ENCODE measurements at places on chromosomes 11 and 22. TPM values are rescaled to one million over a fixed set of nuclear protein-coding genes. Genes with fewer than 3 reads are reported as not detected.
A peak's percentile ranks its signal among the peaks of the same experiment; 100 is the strongest.

DNA sequence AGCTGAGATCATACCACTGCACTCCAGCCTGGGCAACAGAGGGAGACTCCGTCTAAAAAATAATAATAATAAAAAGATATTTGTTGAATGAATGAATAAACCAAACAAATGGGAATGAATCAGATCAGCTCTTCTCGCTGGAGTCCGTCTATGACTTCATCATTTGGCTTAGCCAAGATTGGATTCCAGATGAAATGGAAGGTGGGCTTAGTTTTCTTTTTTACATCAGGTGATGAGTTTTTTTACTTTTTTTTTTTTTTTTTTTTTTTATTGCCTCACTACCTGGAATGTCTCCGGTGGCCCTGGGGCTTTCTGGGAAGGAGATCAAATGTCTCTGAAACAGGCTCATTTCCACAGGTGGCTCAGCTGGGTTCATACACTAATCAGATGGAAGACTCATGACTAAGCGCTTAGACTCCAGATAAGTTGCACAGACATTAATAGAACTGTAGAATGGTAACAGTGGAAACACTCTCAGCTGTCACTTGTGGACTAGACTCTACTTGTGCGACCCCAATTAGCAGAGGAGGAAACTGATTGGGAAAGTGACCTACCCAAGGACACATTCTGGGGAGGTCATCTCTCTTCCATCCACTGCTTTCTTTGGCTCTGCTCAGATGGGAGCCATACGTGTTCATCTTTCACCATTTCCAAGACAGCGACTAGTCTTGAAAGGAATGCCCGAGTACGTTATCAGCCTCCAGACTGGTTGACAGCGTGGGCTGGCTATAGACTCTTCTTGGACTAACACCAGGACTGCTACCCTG lies 20.5 kb upstream of the RBFOX2 start:
- peak; percentile 35 for DNase-seq

- no peak for DNase-seq
Measured at GRCh38 chr22:30023099-30023660, 57.1 kb upstream of the HORMAD2 start.

The OR2AG1 gene
- total RNA-seq: not detected

GRCh38 chr11:8792710-8793109 lies 110.1 kb downstream of the RPL27A start:
- no peak for DNase-seq

The DERL3 gene
- 0.57 TPM for total RNA-seq

GRCh38 chr22:38348751-38349496 lies 31.7 kb upstream of the CSNK1E start:
- DNase-seq: no peak

The OMP gene
- not detected for total RNA-seq

The ISX gene
- not detected for total RNA-seq
